ENCODE measurements at places on chromosomes 6 and 20.

GRCh38 chr20:36677422-36677771 lies 31.4 kb upstream of the SLA2 start:
- no peak for DNase-seq

- DNase-seq: no peak
These were observed 163.5 kb downstream of the PRL start for GRCh38 chr6:22133357-22133756.

DNA sequence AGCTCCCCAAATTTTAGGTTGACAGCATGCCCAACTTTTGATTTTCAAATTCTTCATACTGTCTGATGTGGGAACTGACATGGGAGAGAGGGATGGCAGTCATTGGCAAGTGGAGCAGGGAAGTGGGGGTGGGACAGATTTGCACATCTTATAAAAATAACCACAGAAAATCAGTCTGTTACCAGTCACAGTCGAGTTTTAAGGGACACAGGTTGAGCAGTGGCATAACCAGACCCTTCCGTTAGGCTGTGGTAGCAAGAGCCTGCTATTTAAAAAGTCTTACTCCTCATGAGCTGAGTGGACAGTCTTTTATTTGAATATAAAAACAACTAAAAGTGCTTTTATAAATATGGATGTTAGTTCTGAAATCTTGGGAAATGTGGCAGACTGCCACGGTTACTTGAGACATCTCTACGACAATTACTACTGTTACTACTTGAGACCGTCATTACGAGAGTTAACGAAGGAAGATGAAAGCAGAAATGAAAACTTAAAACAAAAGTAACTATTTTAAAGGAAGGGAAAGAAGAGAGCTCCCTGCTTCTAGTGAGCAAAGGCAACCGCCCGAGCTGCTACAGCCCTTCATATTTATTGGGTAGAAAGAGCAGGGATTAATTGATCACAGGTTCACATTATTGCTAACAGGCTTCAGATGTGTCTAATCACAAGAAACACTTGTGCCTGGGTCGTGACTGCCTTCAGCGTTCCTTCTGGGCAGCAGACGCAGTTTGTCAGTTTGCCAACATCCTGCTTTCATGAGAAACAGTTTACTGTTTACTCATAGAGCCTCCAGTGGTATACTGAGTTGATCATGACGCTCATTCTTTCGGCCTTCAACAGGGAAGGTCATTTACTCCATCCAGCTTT lies 71.3 kb downstream of the EFHC1 start:
- no peak for DNase-seq

GRCh38 chr6:126919947-126920346 lies 198.5 kb upstream of the RSPO3 start:
- DNase-seq: no peak

GRCh38 chr6:137269347-137269746 lies 50.2 kb upstream of the IFNGR1 start:
- DNase-seq: no peak

GRCh38 chr6:5135788-5136376 lies 50.7 kb downstream of the PPP1R3G start:
- no peak for DNase-seq

DNA sequence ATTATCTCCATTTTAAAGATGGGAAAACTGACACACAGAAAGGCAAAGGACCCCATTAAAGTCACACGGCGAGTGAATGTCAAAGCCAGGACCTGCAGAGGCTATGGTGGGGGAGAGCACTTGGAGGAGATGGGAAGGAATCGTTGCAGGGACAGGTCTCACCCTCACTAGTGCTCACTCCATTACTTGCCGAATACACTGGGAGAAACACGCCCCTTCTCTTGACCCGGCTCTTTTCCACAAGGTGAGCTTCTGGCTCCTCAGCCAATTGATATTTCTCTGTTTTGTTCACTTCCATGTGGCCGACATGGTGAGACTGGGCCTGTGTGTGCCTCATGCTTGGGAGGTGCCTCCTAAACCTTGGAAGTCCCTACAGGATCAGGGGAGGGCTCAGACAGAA lies 117.8 kb upstream of the KCNG1 start:
- DNase-seq: no peak

- DNase-seq: peak; percentile 62
These were observed 13.2 kb upstream of the TFB1M start for GRCh38 chr6:155327326-155328073.

DNA sequence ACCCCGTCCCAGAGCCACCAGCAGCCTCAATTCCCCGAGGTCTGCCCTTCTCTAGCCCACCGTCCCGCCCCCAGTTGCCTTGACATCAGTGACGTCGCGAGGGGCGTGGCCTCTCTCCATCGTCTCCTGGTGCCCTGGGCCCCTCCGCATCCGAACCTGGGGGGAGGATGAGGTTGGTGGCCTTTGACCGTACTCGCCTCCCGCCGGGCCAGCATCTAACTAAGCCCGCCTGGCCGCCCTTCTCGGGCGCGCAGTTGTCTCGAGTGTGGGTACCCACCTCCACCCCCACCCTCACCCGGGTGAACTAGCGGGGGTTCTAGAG lies 5.5 kb upstream of the ARMC12 start:
- DNase-seq: peak; percentile 95

DNA sequence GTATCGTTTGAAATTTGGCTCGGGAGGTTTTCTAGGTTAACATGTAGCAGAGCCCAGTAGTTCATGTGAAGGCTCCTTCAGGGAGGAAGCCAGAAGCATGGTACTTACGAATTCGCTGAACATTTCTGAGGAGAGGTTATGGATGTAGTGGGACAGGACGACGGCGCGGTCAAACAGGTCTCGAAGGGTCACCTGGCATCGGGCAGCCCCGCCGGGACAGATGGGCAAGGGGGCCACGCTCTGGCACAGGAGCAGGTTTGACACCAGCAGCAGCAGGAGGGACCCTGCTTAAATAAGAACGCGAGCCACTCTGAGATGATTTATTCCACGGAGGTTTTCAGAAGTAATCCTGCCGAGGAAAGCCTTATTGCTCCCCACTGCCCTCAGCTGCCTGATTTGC lies 2.5 kb downstream of the PRL start:
- DNase-seq: no peak

GRCh38 chr6:52504782-52505136 lies 72.1 kb downstream of the TRAM2 start:
- no peak for DNase-seq

DNA sequence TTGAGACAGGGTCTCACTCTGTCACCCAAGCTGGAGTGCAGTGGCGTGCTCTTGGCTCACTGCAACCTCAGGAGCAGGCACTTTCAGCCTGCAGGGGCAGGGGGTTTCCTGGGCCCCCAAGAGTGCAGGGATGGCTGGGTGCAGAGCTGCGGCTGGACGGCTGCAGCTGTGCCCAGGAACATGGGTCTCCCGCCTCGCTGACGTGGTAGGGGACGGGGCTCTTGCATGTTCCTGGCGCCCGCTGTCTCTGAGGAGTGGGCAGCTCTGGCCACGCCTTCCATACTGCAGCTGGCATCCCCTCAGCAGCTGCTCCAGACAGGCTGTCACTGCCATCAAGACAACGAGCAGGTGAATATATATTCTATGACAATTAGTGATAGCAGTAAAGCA lies 2.2 kb upstream of the DEK start:
- DNase-seq: no peak

DNA sequence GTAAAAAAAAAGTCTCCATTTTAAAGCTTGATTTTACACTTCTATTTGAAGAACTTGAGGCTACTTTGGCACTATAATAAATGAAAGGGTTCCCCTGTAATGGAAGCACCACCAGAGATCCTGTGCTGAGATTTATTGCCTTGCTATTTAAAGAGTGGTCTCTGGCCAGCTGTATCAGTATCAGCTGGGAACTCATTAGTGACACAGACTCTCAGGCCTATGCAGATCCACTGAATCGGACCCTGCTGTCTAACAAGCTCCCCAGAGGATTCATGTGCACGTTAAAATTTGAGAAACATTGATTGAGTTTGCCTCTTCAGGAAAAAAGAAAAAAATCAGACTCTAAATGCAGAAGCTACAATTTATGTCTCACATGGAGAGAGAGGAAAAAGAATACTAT lies 299.9 kb upstream of the BMP2 start:
- DNase-seq: no peak

- DNase-seq: no peak
These were observed 80.7 kb upstream of the PTPRK start for GRCh38 chr6:128601060-128601459.

DNA sequence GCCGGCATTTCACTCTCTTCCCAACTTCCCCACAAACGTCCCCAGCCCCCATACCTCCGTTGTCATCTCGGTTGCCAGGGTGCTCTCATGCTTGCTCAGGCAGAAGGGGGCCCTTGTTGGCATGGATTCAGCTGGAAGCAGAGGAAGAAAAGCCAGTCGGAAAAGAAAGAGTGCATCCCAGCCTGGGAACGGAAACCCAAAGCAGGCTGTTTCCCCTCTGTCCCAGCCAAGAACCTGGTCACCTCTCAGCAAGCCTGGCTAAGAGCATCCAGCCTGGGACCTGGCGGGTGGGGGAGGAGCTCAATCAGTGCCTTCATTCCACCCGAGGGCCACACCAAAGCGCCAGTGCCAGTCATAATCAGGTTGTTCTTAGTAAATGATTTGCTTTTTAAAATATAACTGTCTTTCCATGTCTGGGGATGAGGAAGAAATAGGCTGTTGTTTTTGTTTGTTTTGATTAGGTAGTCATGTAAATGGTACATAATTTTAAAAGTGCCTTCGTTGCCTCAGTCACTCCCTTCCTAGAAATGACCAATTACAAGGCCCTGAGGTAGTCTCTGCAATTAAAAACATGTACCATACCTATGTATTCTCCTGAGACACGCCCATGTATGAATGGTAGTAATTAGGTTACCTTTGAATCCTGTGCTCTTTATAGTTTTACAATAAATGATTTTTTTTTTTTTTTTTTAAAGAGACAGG lies 21.1 kb downstream of the CHMP4B start:
- DNase-seq: peak; percentile 61

DNA sequence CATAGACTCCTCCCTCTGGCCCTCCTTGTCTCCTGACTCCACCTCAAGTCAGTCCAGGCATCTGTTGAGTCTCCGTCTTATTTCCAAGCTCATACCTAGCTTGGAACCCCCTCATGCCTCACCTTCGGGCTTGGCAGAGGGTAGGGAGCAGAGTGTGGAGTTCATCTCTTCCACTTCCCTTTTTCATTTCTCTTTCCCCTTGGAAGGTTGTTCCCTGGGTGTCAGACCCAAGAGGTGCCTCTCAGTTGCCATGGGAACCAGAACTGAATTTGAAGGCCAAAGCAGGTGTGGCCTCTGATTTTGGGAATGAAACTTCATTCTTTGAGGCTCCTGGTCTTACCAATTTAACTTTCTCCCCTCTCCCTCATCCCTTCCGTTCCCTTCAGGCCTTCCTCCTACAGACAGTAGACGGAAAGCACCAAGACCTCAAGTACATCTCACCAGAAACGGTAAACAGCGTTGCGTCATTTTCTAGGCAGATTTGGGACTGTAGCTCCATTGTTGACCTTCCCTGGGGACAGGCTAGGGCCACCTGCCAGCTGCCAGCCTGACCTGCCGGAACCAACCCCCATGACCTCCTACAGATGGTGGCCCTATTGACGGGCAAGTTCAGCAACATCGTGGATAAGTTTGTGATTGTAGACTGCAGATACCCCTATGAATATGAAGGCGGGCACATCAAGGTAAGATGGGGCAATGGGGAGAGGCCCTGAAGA lies 6.6 kb downstream of the CDC25B start:
- no peak for DNase-seq

DNA sequence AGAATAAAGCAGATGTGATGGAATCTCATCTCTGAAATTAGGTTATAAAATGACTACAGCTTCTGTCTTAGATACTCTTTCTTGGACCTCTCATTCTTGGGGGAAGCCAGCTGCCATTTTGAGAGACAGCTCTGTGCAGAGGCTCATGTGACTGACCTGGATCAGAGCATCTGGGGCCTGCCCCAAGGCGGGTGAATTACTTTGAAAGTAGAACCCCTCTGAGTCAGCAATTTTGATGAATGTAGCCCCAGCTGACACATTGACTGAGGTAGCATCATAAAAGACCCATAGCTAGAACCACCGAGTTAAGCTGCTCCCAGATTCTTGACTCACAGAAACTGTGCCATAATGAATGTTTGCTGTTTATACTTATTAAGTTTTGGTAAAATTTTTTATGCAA lies 124.5 kb downstream of the THEMIS start:
- DNase-seq: no peak

- peak; percentile 29 for DNase-seq
These were observed 480.9 kb upstream of the NOX3 start for GRCh38 chr6:155936551-155936950.

- DNase-seq: no peak
These were observed 1.4 kb downstream of the PHACTR3 start for GRCh38 chr20:59605601-59606364.

DNA sequence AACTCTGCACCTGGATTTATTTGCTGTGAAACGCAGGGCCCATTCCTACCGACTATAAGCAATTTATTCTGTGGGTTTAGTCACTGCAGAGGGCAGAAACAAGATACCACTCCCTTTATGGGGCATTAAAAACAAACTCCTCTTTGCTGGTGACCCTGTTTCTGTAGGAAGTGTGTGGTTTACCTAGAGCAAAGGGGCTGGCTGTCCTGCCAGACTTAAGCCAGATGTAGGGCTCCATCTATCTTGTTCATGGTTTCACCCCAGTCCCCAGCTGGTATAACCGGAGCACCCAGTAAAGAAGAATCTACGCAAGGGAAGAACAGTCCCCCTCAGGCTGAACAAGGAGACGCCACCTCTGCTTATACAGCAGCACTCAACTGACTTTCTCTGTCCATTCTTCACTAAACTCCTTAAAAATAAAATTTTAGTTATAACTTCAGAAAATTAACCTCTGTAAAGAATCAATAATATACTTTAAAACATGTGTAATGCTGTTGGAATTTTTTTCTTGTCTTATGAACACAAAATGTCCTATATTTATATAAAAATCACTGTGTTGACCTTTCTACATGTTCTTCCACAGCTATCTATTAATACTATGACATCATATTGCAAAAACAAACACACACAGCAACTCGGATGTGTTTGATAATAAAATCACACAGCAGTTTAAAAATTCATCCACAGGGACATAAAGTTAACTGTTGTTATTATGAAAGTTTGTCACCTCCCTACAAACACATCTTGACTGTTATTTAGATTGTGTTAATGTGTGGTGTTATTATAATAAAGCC lies 126.1 kb upstream of the RPS6KA2 start:
- no peak for DNase-seq

GRCh38 chr6:46014511-46015118 lies 1.0 kb downstream of the CLIC5 start:
- peak; percentile 41 for DNase-seq

- DNase-seq: no peak
These were observed 61.6 kb downstream of the RPRD1B start for GRCh38 chr20:38095017-38095686.

Measured in left hindlimb (tissue), 1 donor.